Hypothalamus (tissue), 51 donors: ENCODE measurements at places on chromosomes 2 and 18.

- DNase-seq: no peak
Measured at GRCh38 chr2:239496700-239497099, 95.9 kb upstream of the HDAC4 start.

DNA sequence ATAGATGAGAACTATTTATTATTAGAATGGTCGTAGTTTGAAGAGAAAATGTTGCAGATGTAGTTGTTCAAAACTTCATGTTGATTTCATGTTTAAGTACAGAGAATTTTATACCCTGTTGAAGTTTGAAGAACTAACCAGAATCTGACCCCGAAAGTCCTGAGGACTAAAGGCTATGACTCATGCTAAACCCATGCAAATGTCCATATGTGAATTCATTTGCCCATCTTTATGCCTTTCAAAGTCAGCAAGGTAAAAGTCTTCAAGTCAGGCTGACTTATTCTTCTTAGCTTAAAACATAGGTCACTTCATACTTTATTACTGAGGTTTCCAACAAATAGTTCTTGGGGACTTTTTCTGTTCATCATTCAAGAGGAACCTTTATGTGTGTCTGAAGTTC, 185.5 kb downstream of the CCDC85A start:
- no peak for DNase-seq

DNA sequence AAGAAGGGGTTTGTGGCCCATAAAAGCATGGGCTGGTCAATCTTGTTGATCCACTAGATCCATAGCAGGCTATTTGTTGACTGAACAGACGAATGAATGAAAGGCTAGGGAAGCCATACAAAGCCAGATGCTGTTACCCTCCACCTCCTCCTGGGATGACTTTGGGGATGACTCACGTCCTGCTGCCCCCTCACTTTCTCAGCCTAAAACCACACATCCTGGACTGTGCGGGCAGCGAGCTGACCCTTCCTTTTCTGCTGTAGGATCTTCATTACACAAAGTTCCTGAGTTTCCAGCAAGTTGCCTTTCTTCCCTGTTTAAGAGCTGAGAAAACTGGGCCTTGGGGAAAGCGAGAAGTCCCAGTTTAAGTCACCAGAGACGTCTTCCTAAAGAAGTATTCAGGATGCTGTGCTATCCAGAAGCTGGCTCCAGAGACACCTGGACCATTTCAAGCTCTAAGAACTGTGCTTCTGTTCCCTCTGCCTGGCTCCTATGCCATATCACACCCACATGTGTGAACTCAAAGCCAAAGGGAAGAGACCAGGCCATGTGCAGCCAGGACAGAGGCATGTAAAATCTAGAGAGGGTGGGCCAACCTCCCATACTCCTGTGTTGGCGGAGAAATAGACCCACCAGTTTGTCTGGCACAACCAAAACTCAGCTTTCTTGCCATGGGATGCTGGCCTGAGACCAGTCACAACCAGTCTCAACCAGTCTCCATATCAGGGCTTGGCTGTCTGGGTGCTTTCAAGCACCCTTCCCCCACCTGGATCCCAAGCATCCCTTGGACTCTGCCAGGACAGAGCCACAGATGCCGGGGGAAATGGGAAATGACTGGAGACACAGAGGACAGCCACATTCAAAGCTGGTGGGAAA, 4.7 kb upstream of the SLC20A1 start:
- no peak for DNase-seq

DNA sequence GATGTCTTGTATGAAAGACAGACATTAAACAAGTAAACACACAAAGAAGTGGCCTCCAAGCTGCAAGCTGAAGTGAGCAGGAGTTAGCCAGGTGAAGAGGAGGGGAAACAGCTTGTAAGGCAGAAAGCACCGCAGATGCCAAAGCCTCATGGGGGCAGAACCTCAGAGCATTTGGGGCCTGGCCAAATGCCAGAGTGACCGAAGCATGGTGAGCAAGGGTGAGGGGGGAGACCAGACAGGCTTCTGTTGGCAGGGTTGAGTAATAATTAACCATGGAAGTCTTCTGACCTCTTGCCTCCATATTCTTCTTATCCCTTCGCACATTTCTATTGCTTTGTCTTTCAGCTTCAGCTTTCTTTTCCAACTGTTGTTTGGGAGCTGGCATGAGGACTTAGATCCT, 5.6 kb downstream of the QPCT start:
- no peak for DNase-seq

GRCh38 chr2:34291076-34291475, 692.0 kb upstream of the FAM98A start:
- no peak for DNase-seq

GRCh38 chr2:165113414-165113813, 90.4 kb downstream of the SCN3A start:
- no peak for DNase-seq

- DNase-seq: no peak
Measured at GRCh38 chr2:44548221-44549098, 186.7 kb downstream of the CAMKMT start.

DNA sequence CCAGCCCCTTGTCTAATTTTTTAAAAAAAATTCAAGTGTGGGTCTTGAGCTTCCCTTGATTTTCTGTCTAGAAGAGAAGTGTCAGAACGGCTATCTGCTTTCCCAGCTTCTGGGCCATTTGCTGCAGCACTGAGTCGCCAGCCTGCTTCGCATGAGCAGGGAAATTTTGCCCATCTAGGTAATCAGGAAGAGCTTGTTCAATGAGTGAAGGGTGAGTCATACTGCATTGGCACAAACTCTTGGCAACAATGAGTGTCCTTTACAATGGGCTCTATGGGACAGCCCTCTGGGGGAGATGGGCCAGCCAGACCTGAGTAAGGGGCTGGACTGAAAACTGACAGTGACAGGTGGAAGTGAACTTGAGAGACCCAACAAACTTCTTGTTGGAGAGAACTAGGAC, 2.4 kb upstream of the RNF144A start:
- no peak for DNase-seq

DNA sequence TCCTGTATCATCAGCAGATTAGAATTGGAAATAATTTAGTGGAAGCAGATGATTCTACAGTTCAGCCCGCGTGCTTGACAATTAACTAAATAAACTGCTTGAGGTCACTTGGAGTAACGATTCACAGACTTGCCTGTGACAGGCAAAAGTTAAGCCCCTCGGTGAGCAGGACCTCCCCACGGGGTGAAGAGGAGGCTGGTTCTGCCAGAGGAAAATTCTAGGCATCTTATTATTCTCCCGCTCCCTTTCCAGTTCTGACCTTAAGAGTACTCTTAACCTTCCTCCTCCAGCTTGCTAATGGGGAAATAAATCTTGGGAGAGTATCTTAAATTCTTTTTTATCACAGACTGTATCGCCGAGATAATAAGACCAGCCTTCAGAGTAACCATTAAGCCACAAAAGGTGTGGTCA, 169.7 kb upstream of the SMAD2 start:
- DNase-seq: no peak

DNA sequence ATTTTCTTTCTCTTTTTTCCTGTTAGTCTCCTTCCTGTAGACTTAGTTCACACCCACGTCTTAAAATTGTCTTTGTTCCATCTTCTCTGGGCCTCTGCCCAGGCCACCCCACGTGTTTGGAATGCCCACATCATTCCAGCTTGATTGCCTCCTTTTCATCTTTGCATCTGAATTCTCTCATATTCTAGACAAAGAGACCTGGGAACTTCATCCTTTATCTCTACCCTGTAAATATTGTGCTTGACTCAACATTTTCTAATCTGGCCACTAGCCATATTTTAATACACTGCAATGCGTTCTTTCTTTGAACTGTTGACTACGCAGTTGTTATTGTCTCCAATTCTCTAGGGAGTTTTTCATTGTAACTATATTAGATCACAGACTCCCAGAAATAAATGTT, 187.5 kb upstream of the NRXN1 start:
- no peak for DNase-seq
